Chondrocyte (in vitro differentiated cells): ENCODE measurements at places on chromosomes 1 and 21. TPM values are rescaled to one million over a fixed set of nuclear protein-coding genes. Genes with fewer than 3 reads are reported as not detected.

Gene COL8A2
- total RNA-seq: 10.8 to 18.1 TPM (median 17.4 TPM) in 3 replicates

Gene ARMH1
- total RNA-seq: 1.3 to 2.1 TPM (median 1.7 TPM) in 3 replicates

Gene CD34
- 0.12 to 0.15 TPM (median 0.13 TPM) in 3 replicates for total RNA-seq

Gene HES4
- 56.6 to 137 TPM (median 136 TPM) in 3 replicates for total RNA-seq

Gene COL24A1
- total RNA-seq: 0.18 to 2.8 TPM (median 0.30 TPM) in 3 replicates

Gene BATF3
- total RNA-seq: 0.36 to 3.7 TPM (median 1.7 TPM) in 3 replicates

Gene TMPRSS3
- total RNA-seq: 0.22 TPM in 1 of 3 replicates, not detected in the others

GRCh38 chr1:36080236-36080635 is 3.7 kb upstream of the TEKT2 start:
- no peak overlapping the region for H3K4me3 ChIP-seq
- DNase-seq: no peak
- peaks cover 3% of the 10 kb centered on the region for H3K4me1 ChIP-seq
- no peaks in the 10 kb centered on the region for H3K27me3 ChIP-seq
- no peak overlapping the region for H3K27ac ChIP-seq

DNA sequence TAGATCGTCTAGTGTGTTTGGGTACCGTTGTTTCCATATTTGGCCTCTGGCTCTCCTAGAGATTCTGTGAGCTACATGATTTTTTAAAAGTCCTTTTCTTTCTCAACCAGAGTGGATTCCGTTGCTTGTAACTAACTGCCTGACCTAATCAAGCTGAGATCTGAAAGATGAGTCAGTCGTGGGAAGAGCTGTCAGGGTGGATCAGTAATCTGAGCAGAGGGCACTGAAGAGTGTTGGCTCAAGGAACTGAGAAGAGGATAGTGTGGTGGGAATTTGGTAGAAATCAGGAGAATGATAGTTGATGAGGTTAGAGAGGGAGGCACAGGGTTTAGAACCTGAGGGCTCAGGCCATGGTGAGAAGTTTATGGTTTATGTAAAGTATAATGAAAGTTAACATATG is 52.2 kb downstream of the TRAF5 start:
- H3K27me3 ChIP-seq: no peaks in the 10 kb centered on the region
- DNase-seq: no peak
- peaks cover 26% of the 10 kb centered on the region for H3K36me3 ChIP-seq
- H3K4me3 ChIP-seq: no peak overlapping the region
- H3K27ac ChIP-seq: peak overlapping the region; percentile 69

DNA sequence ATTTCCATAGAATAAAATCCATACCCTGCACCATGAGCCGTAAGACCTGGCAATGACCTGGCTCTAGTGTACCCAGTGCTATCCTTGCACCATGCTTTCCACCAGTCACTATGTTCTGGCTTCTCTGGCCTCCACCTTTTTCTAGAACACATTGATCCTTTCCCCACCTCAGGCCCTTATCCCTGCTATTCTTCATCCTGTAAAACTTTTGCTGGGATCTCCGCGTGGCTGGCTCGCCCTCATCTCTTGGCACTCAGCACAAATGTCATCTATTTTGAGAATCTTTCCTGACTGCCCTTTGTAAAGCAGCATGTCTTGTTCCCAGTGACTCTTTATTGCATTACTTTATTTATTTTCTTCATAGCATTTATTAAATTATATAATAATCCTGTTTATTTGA is 169.8 kb upstream of the B3GALT2 start:
- peaks cover 2% of the 10 kb centered on the region for H3K36me3 ChIP-seq
- no peaks in the 10 kb centered on the region for H3K27me3 ChIP-seq
- H3K4me3 ChIP-seq: no peak overlapping the region
- no peaks in the 10 kb centered on the region for H3K4me1 ChIP-seq
- no peak for DNase-seq

- no peaks in the 10 kb centered on the region for H3K27me3 ChIP-seq
- H3K4me3 ChIP-seq: no peak overlapping the region
- H3K36me3 ChIP-seq: no peaks in the 10 kb centered on the region
- DNase-seq: no peak
- no peaks in the 10 kb centered on the region for H3K4me1 ChIP-seq
These were observed 14.8 kb upstream of the METTL18 start for GRCh38 chr1:169809370-169810095.

DNA sequence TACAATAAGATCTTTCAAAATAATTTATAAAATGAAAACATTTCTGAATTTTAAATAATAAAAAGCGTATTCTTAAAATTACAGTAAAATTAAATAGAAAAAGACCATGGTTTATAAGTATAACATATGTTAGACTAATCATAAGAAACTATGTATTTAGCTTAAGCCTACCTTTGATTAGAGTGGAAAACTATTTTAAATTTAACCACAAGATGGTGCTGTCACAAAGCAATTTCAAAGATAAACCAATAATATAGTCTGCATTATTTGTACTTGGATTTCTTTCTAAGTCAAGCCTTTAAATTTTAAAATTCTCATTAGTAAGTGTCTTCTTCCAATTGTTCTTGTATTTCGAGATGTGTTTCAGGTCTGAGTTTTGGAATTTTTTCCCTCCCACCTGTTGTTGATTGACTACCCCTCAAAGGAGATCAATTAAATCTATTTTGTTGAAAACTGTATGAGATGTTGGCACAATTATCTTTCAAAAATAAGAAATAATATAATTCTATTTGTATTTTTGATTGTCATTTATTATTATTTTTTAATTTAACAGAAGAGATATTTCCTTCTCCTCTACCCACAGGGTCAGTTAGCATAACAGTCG is 459.8 kb downstream of the KCNT2 start:
- H3K4me3 ChIP-seq: no peak overlapping the region
- no peak overlapping the region for H3K27ac ChIP-seq
- no peaks in the 10 kb centered on the region for H3K27me3 ChIP-seq
- no peaks in the 10 kb centered on the region for H3K4me1 ChIP-seq
- H3K36me3 ChIP-seq: no peaks in the 10 kb centered on the region

GRCh38 chr1:65164633-65165032 is 16.6 kb downstream of the AK4 start:
- peaks cover 17% of the 10 kb centered on the region for H3K4me1 ChIP-seq
- no peaks in the 10 kb centered on the region for H3K27me3 ChIP-seq
- no peak overlapping the region for H3K27ac ChIP-seq
- peaks cover 5% of the 10 kb centered on the region for H3K36me3 ChIP-seq

DNA sequence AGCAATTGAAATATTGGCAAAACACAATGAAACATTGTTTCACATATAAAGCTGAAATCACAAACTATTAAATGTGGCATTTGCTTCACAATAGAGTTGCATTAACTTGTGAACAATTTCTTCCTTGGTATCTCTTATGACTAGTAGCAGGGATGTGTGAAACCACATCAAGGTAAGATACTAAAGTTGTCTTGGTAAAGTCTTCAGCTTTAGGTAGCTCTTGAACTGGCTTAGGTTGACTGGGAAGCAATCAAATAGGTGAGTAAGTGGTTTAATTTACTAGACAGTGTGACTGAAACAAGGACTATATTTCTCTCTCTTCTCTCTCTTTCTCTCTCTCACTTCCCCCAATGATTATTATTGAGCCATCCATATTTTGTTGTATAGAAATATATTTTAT is 141.5 kb upstream of the KCNK2 start:
- H3K36me3 ChIP-seq: no peaks in the 10 kb centered on the region
- no peaks in the 10 kb centered on the region for H3K4me1 ChIP-seq
- DNase-seq: no peak

DNA sequence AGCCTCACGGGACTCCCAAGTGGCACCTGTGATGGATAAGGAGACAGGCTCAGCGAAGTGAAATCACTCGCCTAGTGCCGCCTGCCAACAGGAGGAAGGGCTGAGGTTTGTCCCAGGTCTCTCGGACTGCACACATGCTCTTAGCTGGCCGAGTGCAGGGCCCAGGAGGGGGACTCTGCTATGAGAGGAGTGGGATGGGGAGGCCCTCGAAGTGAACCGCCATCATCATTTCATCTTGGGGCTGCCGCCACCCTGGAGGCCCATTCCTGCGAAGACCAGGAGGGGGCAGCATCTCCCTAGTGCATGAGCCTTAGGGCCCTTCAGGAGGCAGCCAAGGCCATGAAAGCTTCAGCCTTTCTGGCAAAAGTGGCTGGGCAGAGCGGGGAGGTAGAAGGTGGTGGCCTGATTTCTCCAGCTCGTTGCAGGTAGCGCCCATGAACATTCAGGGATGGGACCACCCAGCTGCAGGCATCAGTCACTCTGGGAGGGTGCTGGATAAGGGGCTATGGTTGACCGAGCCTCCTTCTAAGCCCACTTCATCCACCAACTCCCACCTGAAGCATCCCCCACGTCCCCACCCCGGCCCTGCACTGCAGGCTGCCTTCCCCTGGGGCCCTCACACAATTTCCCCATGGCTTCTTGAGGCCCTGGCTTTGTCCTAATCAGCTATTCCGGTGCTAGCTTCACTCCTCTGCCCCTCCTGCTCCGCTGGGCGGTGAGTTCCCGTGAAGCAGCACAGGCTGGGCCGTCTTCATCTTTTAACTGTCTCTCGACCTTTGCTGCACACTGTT is 17.2 kb upstream of the RASSF5 start:
- no peaks in the 10 kb centered on the region for H3K27me3 ChIP-seq
- peaks cover 10% of the 10 kb centered on the region for H3K4me1 ChIP-seq
- no peak overlapping the region for H3K4me3 ChIP-seq
- H3K27ac ChIP-seq: no peak overlapping the region
- peaks cover 17% of the 10 kb centered on the region for H3K36me3 ChIP-seq

DNA sequence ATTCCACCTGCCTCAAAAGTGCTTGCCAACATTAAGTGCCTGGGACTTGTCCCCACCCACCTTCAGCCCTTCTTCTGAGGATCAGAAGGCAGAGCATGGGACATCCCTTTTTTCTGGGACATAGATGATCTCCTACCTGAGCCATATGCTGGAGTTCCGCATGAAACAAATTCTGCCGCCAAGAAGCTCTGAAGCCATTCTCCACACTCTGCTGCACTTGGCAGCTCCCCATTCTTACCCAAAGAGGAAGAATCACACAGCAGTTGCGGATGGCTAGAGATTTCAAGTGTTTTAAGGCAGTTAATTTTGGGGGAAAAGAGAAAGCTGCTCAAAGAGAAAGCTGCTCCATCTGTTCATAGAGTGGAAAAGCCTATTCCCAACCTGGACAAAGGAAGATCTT is 197.3 kb upstream of the COA6 start:
- no peak overlapping the region for H3K27ac ChIP-seq
- no peak for DNase-seq
- H3K27me3 ChIP-seq: peaks cover 11% of the 10 kb centered on the region
- H3K4me1 ChIP-seq: no peaks in the 10 kb centered on the region

DNA sequence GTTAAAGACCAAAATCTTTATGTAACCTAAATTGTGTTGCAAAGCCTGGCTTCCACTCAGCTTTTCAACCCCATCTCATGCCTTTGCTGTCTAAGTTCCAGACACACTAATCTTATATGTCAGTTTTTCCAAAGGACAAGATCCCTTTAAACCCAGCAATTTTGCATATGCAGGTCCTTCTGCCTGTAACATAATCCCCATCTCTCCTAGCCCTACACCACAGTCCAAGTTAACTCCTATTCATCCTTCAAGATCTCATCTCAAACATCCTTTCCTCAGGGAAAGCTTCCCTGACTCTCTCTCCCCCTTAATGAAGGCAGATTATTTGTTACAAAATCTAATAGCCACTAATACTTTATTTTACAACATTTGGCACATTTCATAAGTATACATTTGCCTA is 366.3 kb downstream of the PLPP3 start:
- no peaks in the 10 kb centered on the region for H3K36me3 ChIP-seq
- H3K27me3 ChIP-seq: no peaks in the 10 kb centered on the region
- H3K27ac ChIP-seq: no peak overlapping the region
- no peak for DNase-seq
- no peaks in the 10 kb centered on the region for H3K4me1 ChIP-seq
- no peak overlapping the region for H3K4me3 ChIP-seq

DNA sequence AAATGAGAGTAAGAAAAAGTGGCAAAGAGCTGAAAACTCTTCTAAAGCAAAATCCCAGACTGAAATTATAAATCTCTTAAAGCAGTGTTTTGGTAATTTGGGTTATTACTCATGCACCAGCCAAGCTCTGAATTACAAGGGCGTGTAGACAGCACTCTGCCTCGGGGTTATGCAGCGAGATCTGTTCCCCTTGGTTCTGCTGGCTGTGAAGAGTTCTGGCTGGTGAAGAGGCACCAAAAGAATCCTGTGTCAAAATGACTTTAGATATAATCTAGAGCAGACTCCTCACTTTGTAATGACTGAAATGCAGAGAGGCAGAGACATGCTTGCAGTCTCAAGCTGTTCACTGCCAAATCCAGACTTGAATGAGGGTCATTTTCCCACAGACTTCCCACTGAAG is 461.8 kb upstream of the CXADR start:
- DNase-seq: no peak
- H3K27me3 ChIP-seq: peaks cover 2% of the 10 kb centered on the region
- H3K4me3 ChIP-seq: no peak overlapping the region
- H3K4me1 ChIP-seq: peaks cover 23% of the 10 kb centered on the region
- H3K36me3 ChIP-seq: peaks cover 5% of the 10 kb centered on the region
- H3K27ac ChIP-seq: no peak overlapping the region

- H3K4me3 ChIP-seq: no peak overlapping the region
- peaks cover 24% of the 10 kb centered on the region for H3K4me1 ChIP-seq
- no peak overlapping the region for H3K27ac ChIP-seq
- no peak for DNase-seq
These were observed 7.2 kb downstream of the AMPD2 start for GRCh38 chr1:109626682-109627408.

DNA sequence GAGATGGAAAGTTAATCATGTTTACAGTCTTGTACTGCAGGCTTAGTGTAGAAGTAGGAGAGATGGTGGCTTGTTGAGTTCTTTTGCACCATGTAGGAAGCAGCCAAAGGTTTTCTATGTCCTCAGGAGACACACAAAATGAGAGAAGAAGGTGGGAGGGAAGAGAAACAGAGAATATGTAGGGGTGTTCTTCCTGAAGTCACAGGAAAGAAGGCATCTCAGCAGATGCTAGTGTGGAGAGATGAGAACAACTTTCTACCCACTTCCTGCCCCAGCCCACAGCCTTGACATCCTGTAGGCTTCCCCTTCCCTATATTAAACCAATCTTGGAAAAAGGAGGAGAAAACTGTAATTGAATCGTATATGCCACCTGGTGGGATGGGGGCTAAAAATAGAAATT is 217.0 kb downstream of the S1PR1 start:
- no peaks in the 10 kb centered on the region for H3K36me3 ChIP-seq
- H3K27ac ChIP-seq: no peak overlapping the region
- no peaks in the 10 kb centered on the region for H3K27me3 ChIP-seq
- H3K4me3 ChIP-seq: no peak overlapping the region
- no peak for DNase-seq
